GOT3 (cell line): ENCODE measurements at places on chromosomes 16 and 17.

DNA sequence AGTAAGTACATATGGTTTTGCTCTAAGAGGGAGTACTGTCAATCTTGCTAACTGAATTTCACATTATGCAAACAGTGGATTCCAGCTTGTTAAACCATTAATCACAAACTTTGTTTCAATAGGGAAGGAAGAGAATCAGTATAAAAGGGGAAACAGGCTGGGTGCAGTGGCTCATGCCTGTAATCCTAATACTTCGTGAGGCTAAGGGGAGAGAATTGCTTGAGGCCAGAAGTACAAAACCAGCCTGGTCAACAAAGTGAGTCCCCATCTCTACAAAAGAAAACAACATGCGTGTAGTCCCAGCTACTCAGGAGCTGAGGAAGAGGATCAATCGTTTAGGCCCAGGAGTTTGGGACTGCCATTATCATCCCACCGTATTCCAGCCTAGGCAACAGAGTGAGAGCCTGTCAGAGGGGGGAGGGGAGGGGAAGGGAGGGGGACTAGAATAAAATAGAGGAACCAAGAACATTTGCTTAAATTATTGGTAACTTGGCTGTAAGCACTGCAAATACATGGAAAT is 65.7 kb downstream of the FBXL20 start:
- DNase-seq, result no peak

DNA sequence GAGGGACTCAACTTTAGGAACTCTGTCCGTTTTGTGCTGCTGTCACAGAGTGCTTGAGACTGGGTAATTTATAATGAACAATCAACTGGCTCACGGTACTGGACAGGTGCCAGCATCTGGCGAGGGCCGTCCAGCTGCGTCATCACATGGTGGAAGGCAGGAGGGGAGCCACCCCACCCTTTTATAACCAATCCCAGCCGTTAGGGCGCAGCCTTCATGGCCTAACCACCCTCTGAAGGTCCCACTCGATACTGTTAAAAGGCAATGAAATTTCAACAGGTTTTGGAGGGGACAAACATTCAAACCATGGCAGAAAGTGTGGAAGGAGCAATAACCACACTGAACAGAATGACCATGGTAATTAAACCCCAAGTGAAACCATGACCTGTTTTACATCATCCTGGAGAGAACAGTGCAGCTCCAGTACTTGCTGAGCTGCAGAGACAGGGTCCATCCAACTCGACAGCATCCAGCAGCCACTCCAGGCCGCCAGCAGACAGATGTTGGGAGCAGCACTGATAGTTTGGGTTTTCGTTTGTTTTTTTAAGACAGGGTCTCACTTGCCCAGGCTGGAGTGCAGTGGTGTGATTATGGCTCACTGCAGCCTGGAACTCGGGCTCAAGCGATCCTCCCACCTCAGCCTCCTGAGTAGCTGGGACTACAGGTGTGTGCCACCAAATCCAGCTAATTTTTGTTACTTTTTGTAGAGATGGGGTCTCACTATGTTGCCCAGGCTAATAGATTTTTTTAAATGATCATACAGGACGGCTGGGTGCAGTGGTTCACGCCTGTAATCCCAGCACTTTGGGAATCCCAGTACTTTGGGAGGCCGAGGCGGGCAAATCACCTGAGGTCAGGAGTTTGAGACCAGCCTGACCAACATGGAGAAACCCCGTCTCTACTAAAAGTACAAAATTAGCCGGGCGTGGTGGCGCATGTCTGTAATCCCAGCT is 11.0 kb downstream of the CHMP6 start:
- DNase-seq, result no peak

DNA sequence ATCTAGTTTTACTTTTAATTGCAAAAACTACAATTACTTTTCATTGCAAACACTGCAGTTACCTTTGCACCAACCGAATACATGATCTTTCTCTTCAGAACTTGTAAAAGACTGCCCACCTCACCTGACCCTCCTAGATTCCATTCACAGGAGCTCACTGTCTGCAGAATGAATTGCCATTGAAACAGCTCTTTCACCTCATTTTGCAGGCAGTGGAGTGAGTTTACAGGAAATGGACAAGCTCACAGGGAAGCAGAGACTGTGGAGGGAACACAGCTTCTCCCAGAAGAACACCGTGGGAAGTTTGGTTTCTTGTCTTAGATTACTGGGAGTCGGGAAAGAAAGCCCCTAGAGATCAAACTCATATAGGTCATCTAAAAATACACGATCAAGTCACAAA is 439.7 kb upstream of the RBFOX1 start:
- DNase-seq, result no peak

DNA sequence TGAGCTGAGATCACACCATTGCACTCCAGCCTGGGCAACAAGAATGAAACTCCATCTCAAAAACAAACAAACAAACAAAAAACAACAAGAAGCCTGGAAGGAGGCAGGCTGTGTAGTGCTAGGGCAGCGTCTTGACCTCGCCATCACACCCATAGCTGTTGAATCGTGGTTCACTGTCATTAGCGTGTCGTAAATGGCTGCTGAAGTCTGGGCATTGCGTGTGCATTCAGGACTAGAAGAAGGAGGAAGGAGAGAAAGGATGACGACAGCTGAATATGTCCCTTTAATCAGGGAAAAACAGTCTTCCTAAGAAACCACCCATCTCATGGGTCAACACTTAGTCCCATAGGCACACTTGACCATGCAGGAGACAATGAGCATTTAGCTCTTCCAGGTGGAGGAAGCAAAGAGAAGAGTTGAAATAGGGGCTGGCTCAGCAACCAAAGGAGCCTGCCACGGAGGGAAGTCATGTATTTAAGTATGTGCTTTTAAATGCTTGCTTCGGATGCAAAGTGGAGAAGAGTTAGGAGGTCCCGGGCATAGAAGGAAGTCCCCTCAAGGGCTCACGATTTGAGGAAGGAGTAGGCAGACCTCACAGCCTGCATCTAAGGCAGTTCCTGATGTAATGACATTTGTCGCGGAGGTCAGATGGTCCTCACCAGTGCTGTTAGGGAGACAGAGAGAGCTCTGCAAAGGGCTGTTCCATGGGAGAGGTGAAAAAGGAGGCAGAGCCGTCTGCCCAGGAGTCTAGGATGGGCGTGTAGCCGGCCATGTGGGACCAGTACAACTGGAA is 8.8 kb downstream of the PRSS22 start:
- no peak for DNase-seq

GRCh38 chr17:70040336-70040735 is 34.7 kb upstream of the KCNJ16 start:
- no peak for DNase-seq

DNA sequence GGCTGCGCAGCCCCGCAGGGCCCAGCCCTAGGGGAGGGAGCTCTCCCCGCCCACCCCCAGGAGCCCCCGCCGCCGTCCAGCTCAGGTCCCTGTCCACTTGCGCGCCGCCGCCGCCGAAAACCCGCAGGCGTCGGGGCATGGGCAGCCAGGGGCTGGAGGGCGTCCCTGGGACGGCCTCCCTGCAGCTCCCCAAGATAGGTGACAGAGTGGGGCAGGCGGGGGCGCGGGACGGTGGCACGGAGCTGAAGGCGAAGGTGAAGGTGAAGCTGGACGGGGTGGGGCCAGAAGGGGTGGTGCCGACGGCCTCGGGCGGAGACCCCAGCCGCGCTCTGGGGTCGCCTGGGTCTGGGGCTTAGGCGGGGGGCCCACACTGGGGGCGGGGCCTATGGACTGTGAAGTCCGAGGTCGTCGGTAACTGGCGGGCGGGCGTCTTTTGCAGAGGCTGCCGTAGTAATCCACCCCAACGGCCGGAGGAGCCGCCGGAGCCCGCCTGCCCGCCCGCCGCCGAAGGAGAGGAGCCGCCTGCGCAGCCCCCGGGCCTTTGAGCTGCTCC is 27.2 kb downstream of the SREBF1 start:
- no peak for DNase-seq

- DNase-seq, result no peak
Observed at GRCh38 chr16:84446084-84446483, 58.4 kb downstream of the MEAK7 start.

DNA sequence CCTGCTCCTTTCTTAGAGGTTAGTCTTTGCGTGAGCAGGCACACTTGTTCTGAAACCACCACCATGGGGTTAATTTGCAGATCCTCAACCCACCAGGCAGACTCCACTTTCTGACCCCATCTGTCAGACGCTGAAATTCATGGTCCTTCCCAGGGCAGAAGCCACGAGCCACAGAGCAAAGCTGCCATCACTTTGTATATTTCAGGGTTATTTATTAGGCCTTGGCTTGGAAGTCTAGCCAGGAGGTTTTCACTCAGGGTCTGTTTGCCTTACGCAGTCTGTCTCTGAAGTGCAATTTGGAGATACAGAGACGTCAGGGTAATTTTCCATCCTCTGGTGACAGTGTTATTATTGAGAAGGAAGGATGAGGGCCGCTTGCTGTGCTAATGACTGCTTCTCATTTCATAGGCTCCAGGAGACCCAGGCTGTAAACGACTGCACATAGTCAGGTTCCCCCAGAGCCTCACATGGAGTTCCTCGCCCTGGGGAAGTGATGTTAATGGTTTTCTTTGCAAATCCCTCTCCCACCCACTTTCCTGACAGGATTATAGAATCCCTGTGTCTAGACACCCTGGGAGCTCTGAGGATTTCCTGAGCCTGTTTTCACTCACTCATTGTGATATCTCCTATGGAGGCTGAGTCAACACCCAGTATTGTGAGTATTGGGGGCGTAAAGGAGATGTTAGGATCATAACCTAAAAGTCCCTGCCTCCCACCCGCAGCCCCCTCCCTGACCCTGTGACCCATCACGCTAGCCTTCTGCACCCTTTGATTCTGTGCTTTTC is 269.0 kb downstream of the ABCC12 start:
- no peak for DNase-seq

DNA sequence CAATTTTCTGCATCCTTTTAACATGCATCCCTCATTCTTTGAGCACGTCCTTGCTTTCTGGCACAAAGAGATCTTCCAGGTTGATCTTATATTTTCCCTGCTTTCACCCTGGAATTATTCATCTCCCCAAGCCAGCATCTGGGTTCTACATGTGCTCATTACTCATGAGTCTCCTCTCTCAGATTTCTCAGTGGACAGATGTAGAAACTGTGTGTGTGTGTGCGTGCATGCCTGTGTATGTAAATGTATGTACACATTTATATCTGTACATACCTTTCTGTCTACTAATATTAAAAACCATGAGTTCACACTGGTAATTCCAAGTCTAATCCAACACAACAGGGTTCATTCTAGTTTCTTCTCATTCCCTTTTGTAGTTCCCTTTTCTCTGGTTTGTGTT is 41.9 kb upstream of the NSRP1 start:
- DNase-seq, result no peak

DNA sequence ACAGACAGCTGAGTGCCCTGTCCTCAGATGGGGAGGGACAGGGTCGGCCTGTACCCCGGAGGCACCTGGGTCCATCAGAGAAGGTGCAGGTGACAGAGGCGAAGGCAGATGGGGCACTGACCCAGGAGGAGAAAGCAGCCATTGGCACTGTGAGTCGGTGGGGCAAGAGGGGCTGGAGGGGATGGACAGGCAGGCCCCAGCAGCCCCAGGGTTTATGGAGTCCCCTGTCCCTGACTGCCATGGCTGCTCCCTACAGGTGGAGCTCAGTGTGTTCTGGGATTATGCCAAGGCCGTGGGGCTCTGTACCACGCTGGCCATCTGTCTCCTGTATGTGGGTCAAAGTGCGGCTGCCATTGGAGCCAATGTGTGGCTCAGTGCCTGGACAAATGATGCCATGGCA is 32.1 kb downstream of the ANKRD40 start:
- no peak for DNase-seq

GRCh38 chr17:41464682-41465081 is 2.5 kb downstream of the KRT32 start:
- no peak for DNase-seq

GRCh38 chr17:37430051-37430627 is 23.5 kb downstream of the TADA2A start:
- DNase-seq, result no peak

DNA sequence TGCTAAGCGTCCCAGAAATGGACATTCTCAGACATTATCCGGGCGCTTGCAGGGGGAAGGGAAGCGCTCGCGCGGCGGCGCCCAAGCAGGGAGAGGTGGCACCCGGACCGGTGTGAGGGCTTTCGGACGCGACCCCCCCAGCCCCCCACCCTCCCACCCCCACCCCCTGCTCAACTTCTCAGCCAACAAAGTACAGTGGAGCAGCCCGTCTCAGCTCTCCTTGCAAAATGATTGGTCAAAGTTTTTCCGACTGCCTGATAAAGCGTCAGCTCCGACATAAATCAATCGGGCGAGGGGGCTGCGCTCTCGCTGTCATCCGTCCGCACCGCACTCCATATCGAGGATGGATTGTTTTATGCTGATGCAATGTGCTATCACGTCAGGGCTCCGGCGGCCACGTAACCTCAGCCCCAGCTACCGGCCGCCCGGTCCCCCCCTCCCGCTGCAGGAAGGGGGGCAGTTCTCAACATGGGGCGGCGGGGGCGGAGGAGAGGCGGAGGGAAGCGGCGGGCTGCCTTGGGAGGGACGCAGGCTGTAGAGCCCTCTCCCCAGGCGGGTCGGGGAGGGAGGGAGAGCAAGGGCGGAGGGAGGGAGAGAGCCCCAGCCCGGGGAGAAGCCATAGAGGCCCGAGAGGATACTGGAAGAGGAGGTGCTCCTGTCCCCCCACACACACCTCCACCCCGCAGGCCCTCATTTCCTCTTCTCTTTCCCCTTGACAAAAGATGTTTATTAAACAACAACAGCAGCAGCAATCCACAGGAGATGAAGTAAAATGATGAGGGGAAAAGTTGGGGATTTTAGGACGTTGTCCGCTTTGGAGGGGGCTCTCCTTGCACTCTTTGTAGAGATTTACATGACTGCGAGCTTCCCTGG is at the start of gene HOXB9:
Gene HOXB9, minus strand, starts transcription at position 114 of the 873 bp plus-strand sequence. Its CDS starts 89 bp downstream, at position 25.
- no peak for DNase-seq

DNA sequence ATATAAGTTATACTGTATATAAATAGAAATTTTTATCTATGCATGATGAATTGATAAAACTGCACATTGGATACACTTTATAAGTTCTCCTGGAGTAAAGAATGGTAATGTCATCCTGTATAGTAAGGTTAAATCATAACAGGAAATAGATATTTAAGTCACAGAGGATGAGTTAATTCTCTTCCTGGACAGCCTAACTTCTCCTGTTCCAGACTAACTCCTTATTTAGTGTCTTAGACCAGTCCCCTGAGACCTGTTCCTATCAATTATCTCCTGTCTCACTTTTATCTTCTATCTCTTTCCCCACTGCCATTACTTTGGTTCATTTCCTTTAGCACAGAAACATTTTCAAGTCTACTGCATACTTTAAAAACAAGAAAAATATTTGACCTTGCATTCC is 46.5 kb downstream of the SSH2 start:
- DNase-seq, result no peak

- DNase-seq, result no peak
Observed at GRCh38 chr16:57270221-57271062, 14.0 kb downstream of the PLLP start.
